ENCODE measurements at places on chromosomes 2 and 18. TPM values are rescaled to one million over a fixed set of nuclear protein-coding genes. Genes with fewer than 3 reads are reported as not detected.

The ERFE gene
- total RNA-seq: 4.8 TPM

DNA sequence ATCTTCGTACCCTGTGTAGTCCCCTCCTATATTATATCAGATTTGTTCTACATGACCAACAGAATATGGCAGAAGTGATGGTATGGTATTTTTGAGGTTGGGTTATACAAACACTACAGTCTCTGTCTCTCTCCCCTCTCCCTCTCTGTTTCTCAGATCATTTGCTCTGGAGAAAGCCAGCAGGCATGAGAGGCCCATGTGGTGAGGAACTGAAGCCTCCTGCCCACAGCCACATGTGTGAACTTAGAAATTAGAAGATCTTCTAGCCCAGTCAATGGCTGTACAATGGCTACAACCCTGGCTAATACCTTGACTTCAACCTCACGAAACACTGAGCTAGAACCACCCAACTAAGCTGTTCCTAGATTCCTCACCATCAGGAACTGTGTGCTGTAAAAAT, 250.6 kb downstream of the SMAD2 start:
- DNase-seq: no peak

GRCh38 chr2:110870545-110870944, 138.2 kb downstream of the ACOXL start:
- no peak for DNase-seq

DNA sequence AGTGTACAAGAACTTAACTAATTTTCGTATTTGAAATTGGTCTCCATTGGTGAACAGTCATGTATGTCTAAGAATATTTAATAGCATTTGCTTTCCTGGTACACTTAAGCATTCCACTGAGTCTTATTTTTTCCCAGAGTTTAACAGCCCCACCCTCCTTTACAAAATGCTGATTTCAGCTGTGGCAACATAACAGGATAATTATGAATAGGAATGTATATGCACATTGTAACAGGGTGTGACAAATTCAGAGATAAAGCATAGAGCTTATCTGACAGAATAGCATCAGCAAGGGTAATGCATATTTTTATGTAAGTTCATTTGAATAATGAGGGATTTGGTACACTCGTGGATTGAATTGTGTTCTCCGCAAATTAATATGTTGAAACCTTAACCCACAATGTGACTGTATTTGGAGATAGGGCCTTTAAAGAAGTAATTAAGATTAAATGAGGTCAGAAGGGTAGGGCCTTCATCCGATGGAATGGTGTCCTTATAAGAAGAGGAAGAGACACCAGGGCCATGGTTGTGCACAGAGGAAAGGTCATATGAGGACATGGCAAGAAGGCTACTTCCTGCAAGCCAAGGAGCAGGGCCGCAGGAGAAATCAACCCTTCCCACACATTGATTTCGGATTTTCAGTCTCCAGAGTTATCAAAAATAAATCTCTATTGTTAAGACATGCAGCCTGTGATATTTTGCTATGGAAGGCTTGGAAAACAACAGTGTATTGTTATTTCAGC, 439.7 kb upstream of the CDH20 start:
- no peak for DNase-seq
